ENCODE measurements at places on chromosomes 7 and 10.
A peak's percentile ranks its signal among the peaks of the same experiment; 100 is the strongest.

- DNase-seq, result no peak
These were observed 373.5 kb downstream of the KCNMA1 start for GRCh38 chr10:77264107-77264506.

- DNase-seq, result no peak
These were observed 49.9 kb upstream of the MGMT start for GRCh38 chr10:129416956-129417765.

GRCh38 chr7:24169077-24169624, 114.8 kb upstream of the NPY start:
- no peak for DNase-seq

DNA sequence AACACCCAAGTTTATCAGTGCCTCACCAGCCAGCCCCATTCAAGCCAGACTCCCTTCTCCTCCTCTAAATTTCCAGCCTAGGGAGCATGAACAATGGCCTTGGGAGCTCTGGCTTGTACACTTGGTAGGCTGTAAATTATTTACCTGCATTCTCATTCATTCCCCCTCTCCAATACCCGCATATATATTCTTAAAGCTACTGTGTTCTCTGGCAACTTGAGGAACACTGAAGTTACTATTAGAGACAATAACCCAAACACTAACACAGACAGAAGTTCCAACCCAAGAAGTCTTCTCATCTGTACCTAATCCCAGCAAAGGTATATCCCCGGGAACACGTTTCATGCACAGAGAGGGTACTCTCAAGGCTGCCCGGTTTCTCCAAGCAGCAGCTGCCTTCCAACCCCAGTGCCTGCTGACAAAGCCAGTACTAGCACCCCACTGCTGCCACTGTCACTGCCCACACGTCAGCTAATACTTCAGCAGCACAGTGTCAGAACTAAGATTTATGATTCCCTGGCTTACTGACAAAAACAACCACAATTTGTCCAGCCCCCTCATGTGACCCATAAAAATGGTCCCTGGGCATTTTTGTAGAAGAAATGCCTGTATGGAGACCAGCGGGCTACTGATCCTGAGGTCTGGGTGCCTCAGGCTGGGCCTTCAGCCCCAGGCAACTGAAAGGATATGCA, 3.1 kb downstream of the WDR91 start:
- DNase-seq, result no peak

DNA sequence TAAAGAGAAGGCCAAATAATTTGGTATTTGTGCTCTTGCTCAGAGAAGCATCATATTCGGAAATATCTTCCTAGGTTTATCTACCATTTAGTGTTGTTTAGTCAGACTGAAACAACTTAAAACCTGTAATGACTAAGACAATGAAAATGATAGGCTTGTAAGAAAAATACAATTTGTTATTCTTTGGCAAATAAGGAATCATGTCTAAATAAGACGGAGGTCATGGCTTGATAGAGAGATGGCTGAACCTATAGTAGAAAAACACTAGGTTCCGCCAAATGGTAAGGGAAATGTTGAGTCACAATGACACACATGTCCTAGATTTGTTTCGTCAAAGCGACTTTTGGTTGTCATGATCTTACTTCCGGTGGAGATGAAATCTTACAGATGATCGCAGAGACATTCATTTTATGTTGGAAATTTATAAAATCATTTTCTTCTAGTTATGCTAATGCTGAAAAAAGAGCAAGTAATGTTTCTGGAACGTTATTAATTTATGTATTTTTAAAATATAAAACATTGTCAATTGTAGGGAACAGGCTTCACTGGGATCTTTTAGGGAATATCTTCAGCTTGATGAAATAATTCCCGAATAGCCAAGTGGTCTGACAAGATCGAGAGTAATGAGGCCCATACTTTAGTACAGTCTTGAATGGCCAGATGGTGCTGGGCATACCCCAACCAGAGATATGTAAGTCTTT, 1.0 kb downstream of the SRGN start:
- DNase-seq, result no peak

DNA sequence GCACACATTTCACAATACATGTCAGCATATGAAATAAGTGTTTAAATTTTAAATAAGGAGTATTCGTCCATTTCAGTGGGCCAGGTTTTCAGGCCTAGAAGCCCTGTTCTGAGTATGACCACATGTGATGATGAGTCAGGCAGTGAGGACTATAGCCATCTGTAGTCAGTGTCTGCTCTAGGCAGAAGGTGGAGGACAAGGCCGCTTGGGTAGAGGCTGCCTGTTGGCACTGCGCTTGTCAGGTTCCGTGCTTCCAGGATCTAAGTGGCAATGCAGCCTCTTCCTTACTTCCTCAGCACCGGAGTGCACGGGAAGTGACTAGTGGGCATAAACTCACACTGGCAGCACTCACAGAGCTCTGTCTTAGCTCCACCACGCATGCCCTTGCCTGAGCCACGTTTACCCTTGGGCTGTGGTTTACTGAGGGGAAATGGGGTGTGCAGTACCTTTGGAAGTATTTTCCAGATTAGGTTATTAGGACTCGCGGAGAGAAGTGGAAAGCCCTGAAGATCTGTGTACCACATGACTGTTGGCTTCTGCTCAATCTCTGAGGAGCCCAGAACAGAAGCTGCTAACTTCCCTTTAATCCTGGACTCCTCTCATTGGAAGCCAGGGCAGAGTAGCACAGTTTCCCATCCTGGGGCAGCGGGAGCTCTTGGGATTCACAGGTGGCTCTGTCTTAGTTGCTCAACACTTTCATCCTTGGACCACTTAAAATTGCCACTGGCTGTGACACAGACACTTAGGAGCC, 87.5 kb upstream of the GJD4 start:
- no peak for DNase-seq

- DNase-seq, result no peak
These were observed 89.9 kb downstream of the JMJD1C start for GRCh38 chr10:63375859-63376258.

GRCh38 chr10:118918116-118918515, 111.4 kb upstream of the NANOS1 start:
- no peak for DNase-seq

DNA sequence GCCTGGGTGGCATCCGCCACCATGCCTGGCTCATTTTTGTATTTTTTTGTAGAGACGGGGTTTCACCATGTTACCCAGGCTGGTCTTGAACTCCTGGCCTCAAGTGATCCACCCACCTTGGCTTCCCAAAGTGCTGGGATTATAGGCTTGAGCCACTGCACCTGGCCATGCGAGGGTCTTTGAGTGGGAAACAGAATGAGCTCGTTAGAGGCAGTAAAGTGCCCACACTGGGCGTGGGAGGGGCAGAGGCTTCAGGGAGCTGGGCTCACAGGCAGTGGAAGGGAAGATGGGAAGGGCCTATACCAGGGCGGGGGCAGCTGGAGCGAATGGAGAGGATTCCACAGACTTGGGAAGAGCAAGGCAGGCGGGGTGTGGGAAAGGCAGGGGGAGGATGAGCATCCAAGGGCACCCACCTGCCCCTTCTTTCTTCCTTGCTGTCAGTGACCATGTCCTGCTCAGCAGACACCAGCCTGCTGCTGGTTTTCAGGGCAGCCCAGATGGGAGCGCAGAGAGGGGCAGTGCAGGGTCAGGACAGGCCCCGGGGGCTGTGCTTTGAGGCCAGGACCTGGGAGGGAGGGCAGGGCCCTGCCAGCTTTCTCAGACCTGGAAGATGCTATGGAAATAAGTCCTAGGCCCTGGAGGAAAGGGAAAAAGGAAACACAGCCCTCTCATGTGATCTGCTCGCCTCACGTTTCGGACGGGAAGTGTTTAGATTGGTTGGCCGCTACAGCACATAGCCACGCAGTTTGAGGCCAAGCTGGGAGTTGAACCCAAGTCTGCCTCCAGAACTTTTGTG, 4.2 kb downstream of the FZD9 start:
- no peak for DNase-seq

- DNase-seq, result peak; percentile 26
These were observed 620.4 kb downstream of the GALNT17 start for GRCh38 chr7:71752171-71752935.

GRCh38 chr7:45636733-45637132, 62.6 kb downstream of the ADCY1 start:
- no peak for DNase-seq

DNA sequence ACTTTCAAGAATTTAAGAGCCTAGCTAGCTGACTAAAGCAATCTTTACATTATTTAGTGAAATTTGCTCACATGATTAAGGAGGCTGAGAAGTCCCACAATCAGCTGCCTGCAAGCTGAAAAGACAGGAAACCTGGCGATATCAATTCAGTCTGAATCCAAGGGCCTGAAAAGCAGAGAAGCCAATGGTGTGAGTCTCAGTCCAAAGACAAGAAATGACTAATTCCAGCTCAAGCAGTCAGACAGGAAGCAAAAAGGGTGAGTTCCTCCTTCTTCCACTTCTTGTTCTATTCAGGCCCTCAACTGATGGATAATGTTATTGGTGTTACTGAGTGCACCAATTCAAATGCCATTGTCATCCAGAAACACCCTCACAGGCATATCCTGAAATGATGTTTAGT, 1231.6 kb upstream of the CELF2 start:
- no peak for DNase-seq

- no peak for DNase-seq
These were observed 9.6 kb downstream of the ATP5F1C start for GRCh38 chr10:7797582-7797981.

DNA sequence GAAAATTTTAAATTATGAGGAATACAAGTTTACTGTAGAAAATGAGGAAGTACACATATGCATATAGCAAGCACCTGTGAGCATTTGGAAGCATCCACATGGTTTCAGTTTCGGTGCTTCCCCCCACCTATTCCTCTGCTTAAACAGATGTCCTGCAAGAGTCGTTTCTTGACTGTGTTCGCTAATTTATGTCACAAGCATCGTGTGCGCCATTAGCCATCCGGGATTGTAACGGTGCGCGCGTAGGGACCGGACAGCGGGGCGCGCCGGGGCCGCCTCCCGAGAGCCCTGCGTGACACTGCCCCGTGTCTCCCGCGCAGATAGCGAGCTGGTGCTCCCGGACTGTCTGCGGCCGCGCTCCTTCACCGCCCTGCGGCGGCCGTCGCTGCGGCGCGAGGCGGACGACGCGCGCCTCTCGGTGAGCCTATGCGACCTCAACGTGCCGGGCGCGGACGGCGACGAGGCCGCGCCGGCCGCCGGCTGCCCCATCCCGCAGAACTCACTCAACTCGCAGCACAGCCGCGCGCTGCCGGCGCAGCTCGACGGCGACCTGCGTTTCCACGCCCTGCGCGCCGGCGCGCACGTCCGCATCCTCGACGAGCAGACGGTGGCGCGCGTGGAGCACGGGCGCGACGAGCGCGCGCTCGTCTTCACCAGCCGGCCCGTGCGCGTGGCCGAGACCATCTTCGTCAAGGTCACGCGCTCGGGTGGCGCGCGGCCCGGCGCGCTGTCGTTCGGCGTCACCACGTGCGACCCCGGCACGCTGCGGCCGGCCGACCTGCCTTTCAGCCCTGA, 90.9 kb downstream of the NEURL1 start:
- no peak for DNase-seq

- DNase-seq, result no peak
These were observed 110.6 kb downstream of the BTRC start for GRCh38 chr10:101464599-101464998.

- no peak for DNase-seq
These were observed 102.7 kb downstream of the WDR11 start for GRCh38 chr10:120953897-120954296.

DNA sequence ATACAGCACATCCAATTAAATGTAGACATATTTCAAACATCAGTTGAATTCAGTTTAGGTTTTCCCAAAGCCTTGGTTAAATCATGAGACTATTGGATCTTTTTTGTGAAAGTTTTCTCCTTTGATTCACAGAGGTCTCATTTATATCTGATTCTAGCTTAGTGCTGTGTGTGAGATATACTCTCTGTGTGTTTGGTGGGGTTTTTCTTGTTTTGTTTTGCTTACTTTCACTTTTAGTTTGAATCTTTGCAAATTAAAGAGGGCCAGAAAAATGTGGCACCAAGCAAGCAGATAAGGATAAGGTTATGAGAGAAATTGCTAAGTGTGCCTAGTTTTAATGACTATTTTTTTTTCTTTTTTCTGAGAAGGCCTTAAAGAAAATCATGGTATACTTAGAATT, 12.6 kb upstream of the OR6B1 start:
- DNase-seq, result no peak

DNA sequence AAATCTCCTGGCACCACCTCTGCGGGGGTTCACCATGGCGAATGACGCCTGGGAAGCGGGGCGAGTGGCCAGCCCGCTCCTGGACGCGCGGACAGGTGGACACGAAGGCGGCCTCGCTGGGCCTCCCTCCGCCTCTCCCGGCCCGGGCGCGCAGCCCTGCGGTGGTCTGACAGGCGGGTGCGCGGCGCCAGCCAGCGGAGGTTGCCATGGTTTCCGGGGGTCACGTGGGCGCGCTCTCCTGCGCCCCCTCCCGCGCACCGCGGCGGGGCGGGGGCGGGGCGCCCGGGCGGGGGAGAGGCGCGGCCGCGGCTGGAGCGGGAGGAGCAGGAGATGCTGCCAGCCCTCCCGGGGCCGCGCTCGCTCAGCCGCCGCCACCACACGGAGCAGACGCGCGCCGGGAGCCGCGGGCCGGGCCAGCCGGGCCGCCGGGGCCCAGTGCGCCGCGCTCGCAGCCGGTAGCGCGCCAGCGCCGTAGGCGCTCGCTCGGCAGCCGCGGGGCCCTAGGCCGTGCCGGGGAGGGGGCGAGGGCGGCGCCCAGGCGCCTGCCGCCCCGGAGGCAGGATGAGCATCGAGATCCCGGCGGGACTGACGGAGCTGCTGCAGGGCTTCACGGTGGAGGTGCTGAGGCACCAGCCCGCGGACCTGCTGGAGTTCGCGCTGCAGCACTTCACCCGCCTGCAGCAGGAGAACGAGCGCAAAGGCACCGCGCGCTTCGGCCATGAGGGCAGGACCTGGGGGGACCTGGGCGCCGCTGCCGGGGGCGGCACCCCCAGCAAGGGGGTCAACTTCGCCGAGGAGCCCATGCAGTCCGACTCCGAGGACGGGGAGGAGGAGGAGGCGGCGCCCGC, at the start of gene PRKAR2B:
TSS of gene PRKAR2B (plus strand) at position 359 of the 848 bp plus-strand sequence. CDS start at position 562, 203 bp downstream.
- DNase-seq, result peak; percentile 86

DNA sequence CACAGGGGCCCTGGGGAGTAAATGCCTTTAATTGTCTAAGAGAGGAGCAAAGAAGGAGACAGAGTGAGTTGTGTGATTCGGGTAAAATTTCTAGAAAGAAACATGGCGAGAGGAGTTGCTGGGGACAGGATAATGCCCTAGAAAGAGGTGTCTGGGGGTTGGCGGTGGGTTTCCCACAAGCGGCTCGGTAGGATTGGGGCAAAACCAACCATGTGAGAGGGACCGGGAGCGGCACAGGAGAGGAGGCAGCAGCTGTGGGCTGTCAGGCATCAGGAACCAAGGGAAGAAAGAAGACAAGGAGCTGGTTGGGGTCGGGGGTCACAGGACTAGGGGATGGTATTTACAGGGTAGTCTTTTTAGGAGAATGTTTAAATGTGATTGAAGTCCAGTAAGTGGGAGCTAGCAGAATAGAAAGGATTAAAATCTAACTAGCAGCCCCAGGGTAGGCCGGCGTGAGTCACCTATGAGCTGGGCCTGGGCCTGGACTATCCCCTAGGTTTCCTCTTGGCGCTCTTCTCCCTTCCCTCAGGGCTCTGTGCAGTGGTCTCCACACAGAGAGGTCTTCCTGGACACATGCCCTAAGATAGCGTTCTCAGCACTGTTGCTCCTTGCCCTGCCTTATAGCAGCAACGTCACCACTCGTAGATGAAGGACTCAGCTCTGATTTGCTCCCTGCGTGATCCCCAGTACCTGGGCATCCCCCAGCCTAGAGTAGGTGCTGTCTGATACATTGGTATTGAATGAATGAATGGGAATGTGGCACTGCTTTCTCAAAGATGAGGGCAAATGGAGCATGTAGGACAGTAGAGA, 32.6 kb downstream of the IKZF1 start:
- no peak for DNase-seq
